ENCODE measurements at places on chromosomes 2 and 18.

GRCh38 chr18:43236921-43237320, 40.4 kb downstream of the SYT4 start:
- DNase-seq = no peak

DNA sequence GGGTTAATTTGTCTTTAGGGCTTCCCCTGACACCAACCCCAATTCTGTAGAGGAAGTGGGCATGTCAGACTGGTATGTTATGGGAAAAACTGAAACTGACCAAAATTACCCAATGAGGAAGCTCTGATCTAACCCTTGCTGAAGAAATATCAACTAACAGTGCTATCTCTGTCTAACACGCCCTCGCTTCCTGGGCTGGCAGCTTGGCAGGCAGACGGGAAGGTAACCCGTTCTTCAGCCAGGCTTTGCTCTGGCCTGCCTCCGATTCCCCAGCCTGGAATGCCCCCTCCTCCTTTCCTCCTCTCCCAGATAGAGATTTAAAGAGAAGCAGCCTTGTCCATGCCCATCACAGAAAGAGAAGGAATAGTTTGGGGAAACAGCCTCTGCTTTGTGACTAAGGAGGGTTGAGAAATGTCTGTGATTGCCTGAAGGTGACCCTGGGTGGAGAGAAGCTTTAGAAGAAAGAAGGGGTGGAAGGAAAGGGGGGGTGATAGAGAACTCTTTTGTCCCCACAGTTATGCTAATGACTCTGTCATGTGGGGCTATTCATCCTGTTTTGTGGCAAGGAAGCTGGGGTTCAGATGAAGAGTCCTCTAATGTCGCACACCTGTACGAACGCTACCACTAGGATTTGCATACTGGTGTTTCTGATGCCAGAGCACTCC, 15.4 kb downstream of the HK2 start:
- DNase-seq = peak; percentile 60

DNA sequence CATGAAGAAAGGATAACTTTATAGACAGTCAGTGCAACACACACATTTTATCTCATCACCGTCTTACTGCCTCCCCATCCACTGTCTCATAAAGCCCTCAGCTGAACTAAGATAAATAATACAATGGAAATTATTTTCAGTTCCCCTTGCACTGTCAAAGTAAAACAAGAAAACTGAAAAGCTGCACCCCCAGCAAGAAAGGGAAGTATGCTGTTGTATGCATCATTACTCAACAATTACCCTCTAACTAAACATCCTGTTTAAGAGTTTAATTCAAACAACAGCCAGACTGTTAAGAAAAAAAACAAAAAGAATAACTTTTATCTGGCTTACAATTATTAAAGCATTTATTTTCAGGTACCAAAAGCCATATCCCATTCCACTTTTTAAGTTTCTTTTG, 25.0 kb downstream of the MPPE1 start:
- DNase-seq = peak; percentile 29

DNA sequence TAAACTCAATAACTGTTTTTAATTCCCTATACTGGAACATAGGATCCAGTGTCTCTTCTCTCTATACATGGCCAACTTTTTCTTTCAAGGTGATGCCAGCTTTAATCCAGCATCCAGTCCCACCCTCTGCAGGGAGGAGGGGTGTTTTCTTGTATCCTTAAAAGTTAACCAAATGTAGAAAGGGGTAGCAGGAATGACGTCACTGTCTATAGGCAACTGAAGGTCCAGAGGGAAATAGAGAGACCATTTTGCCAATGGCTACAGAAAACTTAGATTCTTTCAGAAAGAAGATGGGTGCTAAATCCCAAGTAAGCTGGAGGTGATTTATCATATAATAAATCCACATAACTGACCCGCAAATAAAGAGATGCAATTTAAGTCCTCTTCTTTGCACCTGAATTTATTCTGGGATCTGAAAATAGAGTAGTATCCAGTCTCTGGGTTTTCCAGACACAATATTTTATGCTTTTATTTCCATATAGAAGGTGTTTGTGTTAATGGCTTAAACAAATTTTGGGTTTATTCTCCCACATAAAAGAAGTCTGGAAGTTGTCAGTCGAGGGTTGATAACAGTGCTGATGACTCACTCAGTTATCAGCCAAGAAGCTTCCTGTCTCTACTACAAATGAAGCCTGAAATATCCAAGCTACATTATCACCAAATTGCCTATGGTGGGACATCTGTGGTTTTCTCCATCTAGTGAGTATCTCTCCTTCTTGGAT, 5.7 kb upstream of the DNER start:
- DNase-seq = no peak

DNA sequence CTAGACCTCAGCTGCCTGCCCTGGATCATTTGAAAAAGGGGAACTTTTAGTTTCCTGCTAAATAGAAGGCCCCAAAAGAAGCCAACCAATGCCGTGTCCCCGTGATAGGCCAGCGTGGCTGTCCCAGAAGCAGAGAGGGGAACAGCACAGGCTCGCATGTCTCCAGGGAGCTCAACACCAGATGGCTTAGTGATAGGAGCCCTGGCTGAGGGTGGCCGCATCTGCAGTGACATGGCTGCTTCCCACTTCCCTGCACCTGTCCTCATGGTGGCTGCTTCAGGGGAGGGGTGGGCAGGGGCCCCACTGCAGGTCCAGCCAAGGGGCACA, 79.6 kb downstream of the MBP start:
- DNase-seq = no peak

DNA sequence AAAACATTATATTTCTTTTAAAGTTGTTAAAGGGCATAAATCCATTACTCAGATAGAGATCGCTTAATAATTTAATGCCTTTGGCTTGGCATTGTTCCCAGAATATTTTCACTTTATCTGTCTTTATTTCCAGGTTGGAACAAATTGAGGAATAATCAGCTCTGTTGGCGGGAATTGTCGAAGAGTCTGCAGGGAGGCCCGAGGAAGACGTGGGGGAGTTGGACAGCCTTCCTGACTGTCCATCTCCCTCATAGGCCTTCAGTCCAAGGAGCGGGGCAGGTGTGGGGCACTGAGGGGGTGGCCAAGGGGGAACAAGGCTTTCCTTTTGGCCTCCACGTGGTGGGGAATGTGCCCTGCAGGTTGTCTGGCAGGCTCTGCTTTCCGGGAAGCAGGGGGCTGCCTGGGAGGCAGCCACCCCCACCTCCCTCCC, 179.6 kb downstream of the ZBTB7C start:
- DNase-seq = no peak

GRCh38 chr18:3193331-3193730, 26.4 kb downstream of the MYOM1 start:
- no peak for DNase-seq

DNA sequence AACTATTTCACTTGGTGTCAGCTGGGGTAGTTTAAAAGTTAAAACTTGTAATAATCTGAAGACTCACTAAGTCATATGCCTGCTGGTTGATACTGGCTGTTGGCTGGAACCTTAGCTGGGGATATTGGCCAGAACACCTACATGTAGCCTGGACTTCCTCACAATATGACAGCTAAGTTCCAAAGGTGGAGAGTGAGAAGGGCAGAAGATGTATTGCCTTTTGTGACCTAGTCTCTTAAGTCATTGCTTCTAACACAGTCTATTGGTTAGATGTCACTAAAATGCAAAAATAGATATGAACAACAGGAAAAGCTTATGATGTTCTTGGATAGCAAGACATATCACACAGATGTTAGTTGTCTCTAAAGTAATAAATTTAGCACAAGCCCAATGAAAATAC, 113.2 kb upstream of the CHAC2 start:
- DNase-seq = no peak

GRCh38 chr18:45863469-45863868, 38.0 kb downstream of the SIGLEC15 start:
- no peak for DNase-seq

- no peak for DNase-seq
Observed at GRCh38 chr2:188430705-188431104, 139.0 kb downstream of the GULP1 start.

DNA sequence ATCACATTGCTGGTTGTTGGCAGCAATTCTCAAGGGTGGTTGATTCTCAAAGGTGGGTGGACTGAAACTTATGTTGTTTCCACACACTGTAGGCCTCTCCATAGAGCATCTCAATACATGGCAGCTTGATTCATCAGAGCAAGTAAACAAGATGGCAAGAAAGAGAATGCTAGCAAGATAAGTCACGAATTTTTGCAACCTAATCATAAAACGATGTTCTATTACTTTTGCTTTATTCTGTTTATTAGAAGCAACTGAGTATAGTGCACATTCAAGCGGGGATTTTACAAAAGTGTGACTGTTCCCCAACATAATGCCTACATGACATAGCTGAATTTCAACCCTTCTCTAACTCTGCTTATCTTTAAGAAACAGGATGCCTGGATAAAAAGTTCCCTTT, 136.2 kb downstream of the CCDC178 start:
- no peak for DNase-seq

DNA sequence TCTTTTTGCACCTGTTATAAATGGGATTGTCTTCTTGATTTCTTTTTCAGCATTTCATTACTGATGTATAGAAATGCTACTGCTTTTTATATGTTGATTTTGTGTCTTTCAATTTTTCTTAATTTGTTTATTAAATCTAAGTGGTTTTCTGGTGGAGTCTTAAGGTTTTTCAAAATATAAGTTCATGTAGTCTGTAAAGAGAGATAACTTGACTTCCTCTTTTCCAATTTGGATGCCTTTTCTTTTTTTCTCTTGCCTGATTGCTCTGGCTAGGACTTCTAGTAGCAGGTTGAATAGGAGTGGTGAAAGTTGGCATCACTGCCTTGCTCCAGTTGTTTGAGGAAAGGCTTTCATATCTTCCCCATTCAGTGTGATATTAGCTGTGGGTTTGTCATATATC, 28.6 kb upstream of the GALNT5 start:
- no peak for DNase-seq

DNA sequence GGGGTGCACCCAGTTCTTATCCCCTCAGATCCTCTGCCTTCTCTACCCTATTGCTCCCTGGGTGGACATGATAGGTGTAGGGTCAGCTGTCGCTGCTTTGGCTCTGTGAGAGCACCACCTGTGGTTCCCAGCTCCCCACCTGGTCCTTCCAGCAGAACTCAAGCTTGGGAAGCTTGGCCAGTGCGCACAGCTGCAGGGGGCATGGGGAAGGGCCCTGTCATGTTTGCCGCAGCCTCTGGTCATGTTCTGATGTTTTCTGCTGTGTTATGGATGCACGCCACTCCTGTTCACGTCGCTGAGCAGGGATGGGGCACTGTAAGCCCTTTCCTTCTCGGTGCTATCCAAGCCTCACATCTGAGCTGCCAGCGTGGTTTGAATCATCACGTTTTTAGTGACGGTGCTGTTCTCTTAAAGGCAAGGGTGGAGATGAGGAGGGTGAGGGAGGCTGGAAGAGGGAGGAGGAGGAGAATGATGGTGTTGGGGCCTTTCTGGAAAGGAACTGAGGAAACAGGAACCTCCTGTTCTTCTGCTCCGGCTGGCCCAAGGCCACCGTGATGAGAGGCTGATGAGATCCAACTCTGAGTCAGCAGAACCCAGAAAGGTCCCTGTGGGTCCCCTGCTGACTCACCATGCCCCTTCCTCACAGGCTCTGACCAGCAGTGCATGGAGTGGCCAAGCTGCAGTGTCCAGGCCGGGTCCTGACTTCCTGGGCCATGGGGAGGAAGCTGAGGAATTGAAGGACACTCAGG, 78.0 kb downstream of the LIPG start:
- no peak for DNase-seq

DNA sequence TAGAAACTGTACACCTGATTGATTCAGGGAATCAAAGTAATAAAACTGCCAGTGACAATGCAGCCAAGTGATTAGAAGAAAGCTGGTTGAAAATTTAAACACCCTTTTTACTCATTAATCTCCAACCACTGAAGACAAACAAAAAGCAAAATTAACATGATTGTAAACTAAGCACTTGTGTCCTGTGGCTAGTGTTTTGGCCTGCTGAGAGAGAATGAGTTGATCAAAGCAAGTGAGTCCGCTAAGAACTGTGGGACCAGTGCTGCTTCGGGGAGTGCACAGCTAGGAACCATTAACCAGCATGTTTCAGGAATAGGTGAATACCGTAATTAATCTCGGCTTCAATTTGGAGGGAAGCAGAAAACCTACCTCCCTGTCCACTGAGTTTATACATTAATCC, 13.6 kb upstream of the PAPOLG start:
- DNase-seq = no peak

GRCh38 chr2:230356084-230356483, 29.1 kb downstream of the SP140L start:
- no peak for DNase-seq

GRCh38 chr2:29351248-29351647, 236.0 kb downstream of the CLIP4 start:
- no peak for DNase-seq

DNA sequence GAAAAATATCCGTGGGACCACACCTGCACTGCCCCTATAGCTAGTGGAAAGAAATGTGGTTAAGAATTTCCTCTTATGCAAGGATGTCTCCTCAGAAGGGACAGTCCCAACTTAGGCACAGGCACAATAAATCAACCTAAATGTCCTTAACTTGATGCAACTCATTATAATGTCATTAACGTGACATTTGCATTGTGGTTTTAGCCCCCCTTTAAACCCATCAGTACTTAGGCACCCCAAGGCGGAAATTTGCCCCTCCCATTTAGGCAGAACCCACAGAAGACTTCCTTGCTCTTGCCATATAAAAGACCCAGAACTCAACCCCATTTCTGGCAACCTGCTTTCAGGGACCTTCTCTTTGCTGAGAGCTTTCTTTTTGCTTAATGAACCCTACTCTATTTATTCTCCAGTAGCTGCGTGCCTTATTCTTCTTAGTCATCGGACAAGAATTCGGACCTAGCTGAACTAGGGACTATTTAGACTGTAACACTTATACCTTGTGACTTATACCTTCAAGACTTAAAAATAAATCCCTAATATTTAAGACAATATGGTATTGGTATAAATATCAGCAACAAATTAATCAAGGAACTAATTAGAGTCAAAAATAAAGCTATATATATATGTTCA, 1281.6 kb upstream of the TMEFF2 start:
- DNase-seq = no peak

DNA sequence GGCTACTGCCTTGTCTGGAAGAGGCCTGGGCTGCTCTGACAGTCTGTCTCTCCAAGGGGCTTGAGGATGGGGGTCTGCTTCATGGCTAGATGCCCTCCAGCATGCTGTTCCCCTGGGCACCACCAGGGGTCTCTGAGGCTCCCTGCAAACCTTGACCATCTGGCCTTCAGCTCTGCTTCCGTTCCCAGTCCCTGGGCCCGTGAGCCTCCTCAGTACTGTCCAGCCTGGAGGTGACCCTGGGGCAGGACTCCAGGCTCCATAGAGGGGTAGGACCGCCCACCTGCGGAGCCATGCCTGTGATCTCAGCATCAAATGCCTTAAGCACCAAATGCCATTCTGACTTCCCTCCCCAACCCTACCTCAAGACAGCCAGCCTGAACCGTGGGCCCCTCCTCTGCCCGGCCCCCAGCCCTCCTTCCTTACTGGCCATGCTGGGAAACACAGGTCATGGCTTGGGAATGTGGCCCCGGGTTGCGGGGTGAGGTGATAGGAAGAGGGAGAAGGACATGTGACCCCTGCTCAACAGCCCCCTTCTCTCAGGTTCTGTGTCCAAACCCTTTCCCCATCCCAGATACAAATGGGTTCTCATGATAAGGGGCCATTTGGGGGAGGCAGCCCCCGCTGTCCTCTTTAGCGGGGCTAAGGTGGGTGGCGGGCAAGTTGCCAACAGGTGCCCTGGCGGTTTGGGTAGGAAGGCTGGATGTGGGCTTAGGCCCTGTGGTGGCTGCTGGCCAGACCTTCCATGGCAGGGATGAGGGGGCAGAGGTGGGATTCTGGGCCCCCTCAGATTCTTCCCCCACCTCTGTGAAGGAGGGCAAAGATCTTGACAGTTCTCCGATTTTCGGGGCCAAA, 25.0 kb downstream of the SPEG start:
- peak; percentile 31 for DNase-seq
